ENCODE measurements at places on chromosomes 11 and 22.

DNA sequence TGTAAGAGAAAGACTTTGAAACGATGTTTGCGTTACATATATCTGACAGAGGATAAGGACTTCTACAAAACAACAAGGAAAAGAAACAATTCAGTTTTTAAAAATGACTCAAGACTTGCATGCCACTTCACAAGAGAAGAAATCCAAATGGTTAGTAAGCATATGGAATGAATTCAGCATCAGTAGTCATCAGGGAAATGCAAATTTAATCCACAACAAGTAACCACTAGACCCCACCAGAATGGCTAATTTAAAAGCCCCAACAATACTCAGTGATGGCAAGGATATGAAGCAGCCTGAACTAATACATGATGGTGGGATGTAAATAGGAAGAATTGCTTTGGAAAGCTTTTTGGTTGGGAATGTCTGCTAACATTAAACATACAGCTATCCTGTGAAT lies 142.6 kb downstream of the ATXN10 start:
- DNase-seq: no peak

- DNase-seq: no peak
Observed at GRCh38 chr22:46528121-46528610, 9.3 kb downstream of the CELSR1 start.

GRCh38 chr11:105392556-105392955 lies 217.3 kb upstream of the GRIA4 start:
- DNase-seq: no peak

GRCh38 chr11:118633979-118634378 lies 26.6 kb downstream of the PHLDB1 start:
- DNase-seq: no peak

DNA sequence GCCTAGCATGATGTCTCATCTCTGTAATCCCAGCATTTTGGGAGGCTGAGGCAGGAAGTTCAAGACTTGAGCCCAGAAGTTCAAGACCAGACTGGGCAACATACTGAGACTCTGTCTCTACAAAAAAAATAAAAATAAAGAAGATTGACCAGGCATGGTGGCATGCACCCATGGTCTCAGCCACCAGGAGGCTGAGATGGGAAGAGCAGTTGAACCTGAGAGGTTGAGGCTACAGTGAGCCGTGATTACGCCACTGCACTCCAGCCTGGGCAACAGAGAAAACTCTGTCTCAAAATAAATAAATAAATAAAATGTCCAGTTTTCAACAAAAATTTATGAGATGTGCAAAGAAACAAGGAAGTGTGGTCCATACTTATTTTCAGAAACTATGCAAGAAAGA lies 28.3 kb downstream of the EFCAB6 start:
- no peak for DNase-seq

- peak; percentile 31 for DNase-seq
Observed at GRCh38 chr11:92793189-92793588, 176.3 kb upstream of the MTNR1B start.

- no peak for DNase-seq
Observed at GRCh38 chr11:62671236-62671607, 251 bp upstream of the UQCC3 start.

DNA sequence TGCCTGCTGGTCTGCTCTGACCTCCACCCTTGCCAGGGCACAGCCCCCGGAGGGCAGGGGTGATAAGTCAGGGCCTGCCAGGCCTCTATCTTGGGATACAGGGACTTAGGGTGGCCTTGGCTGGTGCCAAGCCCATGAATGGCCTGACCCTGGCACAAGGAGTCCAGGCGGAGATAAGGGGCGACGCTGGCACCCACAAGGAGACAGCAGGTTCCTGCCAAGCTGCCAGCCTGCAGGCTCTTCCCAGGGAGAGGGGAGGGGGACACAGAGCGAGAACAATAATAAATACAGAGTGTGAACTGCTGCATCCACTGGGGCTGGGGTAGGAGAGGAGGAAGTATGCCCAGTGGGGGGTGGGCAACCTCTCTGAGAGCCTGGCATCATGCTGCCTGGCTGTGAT lies 978 bp downstream of the CSDC2 start:
- no peak for DNase-seq

- DNase-seq: no peak
Observed at GRCh38 chr11:2791139-2791520, 91.3 kb upstream of the KCNQ1OT1 start.

GRCh38 chr11:64176751-64177150 lies 9.2 kb upstream of the STIP1 start:
- no peak for DNase-seq

DNA sequence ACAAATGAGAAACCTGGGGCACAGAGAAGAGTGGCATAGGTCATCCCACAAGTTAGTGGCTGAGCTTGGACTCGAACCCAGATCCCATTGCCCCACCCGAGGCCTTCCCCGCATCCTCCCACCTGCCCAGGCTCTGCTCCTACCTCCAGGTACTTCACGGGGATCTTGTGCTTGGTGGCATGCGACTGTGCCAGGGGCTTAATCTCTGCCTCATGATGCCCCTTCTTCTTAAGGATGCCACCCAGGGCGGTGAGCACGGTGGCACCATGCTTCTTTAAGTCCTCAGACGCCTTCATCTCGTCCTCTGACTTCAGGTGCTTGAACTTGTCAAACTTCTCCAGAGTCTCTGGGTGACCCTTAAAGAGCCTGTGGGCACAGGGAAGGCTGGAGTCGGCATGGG lies 6.4 kb downstream of the MB start:
- DNase-seq: no peak

GRCh38 chr11:125078516-125079140 lies 15.5 kb downstream of the SLC37A2 start:
- no peak for DNase-seq

DNA sequence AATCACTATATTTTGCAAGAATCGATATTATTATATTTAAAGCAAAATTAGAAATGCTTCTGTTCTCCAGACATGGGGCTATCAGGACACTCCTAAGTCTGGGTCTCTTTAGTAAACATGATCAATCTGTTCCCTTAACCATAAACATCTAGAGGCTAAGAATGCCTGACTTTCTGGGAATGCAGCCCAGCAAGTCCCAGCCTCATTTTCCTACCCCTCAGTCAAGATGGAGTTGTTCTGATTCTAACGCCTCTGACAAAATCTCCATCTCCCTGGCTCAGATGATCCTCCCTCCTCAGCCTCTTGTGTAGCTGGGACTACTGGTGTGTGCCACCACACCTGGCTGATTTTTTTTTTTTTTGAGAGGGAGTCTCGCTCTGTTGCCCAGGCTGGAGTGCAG lies 35.0 kb downstream of the SLCO2B1 start:
- DNase-seq: no peak

DNA sequence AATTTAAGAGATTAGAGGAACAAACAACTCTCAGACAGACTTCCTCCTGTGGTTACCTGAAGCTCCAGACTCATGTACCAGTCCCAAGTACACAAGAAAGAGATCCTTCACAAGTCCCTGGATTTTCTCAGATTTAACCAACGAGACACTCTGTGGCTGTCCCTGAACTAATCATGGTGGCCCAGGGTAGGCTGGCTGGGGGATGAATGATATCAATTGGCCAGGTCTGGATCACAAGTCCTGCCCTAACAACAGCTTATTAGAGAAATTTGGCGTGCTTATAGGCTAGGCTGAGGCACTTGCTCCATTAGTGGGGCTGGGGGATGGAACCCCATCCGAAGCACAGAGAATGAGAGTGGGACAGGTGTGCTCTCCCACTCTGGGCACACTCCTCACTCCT lies 22.1 kb downstream of the HEPHL1 start:
- DNase-seq: no peak

- DNase-seq: no peak
Observed at GRCh38 chr22:48173061-48173772, 1410.8 kb downstream of the TBC1D22A start.
